ENCODE measurements at places on chromosomes 6 and 20. TPM values are rescaled to one million over a fixed set of nuclear protein-coding genes. Genes with fewer than 3 reads are reported as not detected.

Gene GSS
- total RNA-seq: 58.4 TPM

Gene CTCFL
- not detected for total RNA-seq

Gene MAP1LC3A
- total RNA-seq: 19.2 TPM

Gene KIFC1
- total RNA-seq: 36.9 TPM

Gene NXT1
- total RNA-seq: 53.2 TPM

Gene TMEM200A
- total RNA-seq: not detected

Gene PDE7B
- 0.92 TPM for total RNA-seq

Gene TEAD3
- total RNA-seq: 7.9 TPM

Gene TBXT
- total RNA-seq: not detected

Gene ZNF133
- 15.1 TPM for total RNA-seq

Gene ACTL10
- not detected for total RNA-seq

Gene NINL
- total RNA-seq: 17.2 TPM

Gene VNN1
- 0.15 TPM for total RNA-seq

Gene TP53TG5
- total RNA-seq: not detected

Gene LY86
- total RNA-seq: not detected

Gene OR2H1
- not detected for total RNA-seq

Gene ZSCAN16
- total RNA-seq: 4.4 TPM

Gene ERVFRD-1
- total RNA-seq: not detected

Gene SAMD5
- total RNA-seq: 0.62 TPM

Gene ZC2HC1B
- not detected for total RNA-seq

Gene C4B
- 1.5 TPM for total RNA-seq

Gene WFDC10B
- total RNA-seq: not detected

Gene TRIM10
- total RNA-seq: not detected

Gene TTLL9
- total RNA-seq: 0.12 TPM

Gene PTCHD4
- 0.07 TPM for total RNA-seq

Gene SASH1
- total RNA-seq: 2.4 TPM

Gene SUMO4
- not detected for total RNA-seq

Gene GNAS-AS1
- not detected for total RNA-seq

Gene NKAPL
- not detected for total RNA-seq
